ENCODE measurements at places on chromosomes 3 and 15.

GRCh38 chr3:108414007-108414406 is 96.4 kb downstream of the MYH15 start:
- no peak for DNase-seq
- no peaks in the 10 kb centered on the region for H3K36me3 ChIP-seq
- H3K27ac ChIP-seq = no peak overlapping the region
- no peaks in the 10 kb centered on the region for H3K27me3 ChIP-seq
- no peaks in the 10 kb centered on the region for H3K4me1 ChIP-seq

DNA sequence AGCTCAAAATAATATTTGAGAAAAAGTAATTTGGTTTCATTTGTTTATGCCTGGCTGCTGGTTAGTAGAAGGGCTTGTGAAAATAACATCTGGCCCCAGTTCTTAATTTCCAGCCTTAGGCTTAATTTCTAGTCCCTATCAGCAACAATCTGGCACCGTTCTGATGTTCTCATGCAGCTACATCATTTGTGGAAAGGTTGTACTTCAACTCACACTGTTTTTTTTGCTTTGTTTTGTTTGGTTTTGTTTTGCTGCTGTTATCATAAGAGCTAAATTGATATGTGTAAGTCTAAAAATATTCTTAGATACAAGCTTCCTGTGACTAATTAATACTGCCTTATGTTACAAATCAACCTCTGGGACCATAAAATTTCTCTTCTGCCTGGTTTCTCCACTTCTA is 8.9 kb downstream of the CPA3 start:
- H3K4me1 ChIP-seq = no peaks in the 10 kb centered on the region
- no peak overlapping the region for H3K4me3 ChIP-seq
- H3K27me3 ChIP-seq = no peaks in the 10 kb centered on the region
- no peak overlapping the region for H3K27ac ChIP-seq
- no peak for DNase-seq

DNA sequence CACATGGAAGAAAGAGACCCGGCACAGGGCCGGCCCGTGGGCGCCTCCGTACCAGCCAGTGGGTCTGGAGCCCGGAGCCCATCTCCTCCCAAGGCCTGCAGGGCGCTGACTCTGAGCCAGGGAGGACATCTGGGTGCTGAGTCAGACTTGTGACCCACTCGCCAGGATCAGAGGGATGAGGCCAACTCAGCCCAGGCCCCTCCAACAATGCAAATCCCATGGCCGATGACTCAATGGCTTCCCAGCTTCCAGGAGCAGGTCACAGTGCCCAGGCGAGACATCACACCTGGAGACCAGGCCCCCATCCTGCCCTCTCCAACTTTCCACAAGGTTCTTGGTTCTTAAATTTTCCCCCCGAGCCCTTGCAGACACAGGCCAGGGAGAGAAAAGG is 95.1 kb downstream of the LRIG1 start:
- H3K36me3 ChIP-seq = peaks cover 12% of the 10 kb centered on the region
- no peaks in the 10 kb centered on the region for H3K27me3 ChIP-seq
- peak; percentile 87 for DNase-seq

DNA sequence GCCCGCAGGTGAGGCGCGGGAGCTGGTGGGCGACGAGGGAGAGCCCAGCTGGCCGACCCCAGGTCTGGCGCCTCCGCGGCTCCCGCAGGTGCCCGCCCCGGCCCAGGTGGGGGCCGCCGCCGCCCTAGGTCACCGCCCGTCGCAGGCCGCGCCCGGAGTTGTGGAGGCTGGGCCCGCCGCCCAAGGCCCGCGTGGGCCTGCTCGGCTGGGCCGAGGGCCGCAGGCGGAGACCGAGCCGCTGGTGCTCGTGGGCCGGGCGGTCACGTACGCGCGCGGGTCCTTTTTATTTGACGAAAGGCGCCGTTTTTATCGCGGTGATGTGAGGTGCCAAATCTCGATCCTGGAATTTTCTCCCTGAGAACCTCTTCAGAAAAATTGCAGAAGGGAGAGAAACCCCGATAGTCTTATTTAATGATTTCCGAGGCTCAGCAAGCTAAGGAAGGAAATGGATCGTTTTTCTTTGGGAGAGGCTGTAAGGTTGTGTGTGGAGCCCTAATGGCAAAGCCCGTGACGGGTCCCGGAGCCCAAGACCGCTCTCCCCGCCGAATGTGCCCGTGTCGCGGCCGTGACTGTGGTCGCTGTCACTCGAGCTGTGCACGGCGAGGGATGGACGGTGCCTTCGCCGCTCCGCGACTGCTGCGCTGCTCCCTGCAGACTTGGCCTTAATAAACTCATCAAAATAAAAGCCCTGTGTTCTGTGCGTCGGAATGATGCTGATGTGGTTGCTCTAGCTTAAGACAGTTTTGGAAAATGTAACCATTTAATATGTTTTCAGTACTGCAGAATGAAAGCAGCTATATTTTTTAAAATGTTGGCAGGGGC is 612 bp downstream of the APPL1 start:
- H3K4me1 ChIP-seq = peaks cover 21% of the 10 kb centered on the region
- H3K27ac ChIP-seq = peak overlapping the region; percentile 92
- peak; percentile 74 for DNase-seq
- H3K36me3 ChIP-seq = no peaks in the 10 kb centered on the region
- H3K4me3 ChIP-seq = peak overlapping the region; percentile 89
